ENCODE measurements at places on chromosomes 12 and 14.

DNA sequence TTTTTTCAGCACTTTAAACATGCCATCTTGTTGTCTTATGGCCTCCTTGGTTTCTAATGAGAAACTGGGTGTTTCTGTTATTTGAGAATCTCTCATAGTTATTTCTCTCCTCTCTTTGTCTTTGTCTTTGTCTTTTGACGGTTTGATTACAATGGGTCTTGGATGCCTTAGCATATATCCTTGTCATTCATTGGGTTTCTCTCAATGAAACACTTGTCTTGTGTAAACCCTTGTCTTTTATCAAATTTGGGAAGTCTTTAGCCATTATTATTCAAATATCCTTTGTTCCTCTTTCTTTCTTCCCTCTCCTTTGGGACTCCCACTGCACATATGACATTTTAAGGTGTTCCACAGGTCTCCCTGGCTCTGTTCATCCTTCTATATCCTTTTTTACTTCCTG, 373.5 kb upstream of the TBX3 start:
- no peak for DNase-seq

DNA sequence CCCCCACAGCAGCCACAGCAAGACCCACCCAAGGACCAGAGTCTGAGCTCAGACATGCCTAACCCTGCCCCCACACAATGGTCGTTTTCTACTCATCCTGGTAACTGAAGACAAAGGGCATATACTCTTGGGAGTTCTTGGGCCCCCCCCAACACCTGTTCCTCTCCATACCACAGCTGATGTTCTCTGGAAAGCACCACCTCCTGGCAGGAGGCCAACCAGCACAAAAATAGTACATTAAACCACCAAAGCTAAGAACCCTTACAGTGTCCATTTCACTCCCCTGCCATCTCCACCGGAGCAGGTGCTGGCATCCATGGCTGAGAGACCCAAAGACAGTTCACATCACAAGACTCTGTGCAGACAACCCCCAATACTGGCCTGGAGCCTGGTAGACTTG, 80.6 kb upstream of the DAAM1 start:
- DNase-seq, result no peak

DNA sequence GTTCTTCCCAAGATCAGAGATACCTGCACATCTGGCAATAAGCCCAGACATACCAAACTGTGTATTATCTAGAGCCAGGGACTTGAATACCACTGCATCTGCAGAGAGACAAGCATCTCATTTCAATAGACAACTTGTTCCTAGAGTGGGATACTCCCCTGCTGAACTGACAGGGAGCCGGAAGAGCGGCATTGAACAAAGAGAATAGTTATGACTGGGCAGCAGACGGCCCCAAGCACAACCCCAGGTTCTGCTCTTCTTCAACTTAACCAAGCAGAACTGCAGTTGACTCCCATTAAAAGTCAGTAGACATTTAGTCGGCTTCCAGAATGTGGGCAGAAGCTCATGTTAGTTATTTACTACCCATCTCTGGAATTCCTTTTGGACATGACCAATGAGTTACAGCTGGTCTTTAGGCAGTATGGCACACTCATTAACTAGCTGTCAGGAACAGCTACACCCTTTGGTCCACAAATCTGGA, 112.9 kb downstream of the HMGA2 start:
- DNase-seq, result peak; percentile 92

- DNase-seq, result no peak
Measured at GRCh38 chr12:113910751-113911272, 55.3 kb downstream of the RBM19 start.

DNA sequence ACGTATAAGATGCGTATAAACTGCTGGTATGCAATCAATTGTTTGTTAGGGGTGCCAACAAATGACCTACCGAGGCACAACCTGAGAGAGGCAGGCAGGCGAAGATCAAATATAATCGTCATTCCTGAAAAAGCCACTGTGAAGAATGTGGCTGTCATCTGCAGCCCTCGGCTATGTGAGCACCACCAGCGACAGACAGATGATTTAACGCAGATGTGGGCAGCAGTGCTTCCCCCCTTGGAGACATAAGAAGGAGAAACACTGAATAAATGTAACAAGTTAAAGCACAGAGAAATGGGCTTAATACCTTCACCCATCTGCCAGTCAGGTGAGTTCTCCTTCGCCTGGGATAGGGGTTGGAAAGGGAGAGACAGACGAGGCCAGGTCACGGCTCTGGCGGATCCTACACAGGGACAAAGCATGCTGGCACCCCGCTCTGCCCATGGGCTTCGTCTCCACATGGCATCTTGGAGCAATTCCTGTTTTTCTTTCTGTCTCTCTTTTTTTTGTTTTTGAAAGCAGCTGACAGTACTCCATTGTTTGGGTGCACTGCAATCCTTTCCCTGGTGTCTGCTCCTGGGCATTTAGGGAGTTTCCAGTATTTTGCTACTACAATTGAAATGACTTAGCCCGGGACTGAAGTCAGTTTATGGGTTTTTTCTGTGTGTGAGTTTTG, 28.1 kb downstream of the TNFAIP2 start:
- no peak for DNase-seq

- no peak for DNase-seq
Measured at GRCh38 chr12:90020436-90020835, 311.8 kb upstream of the ATP2B1 start.

DNA sequence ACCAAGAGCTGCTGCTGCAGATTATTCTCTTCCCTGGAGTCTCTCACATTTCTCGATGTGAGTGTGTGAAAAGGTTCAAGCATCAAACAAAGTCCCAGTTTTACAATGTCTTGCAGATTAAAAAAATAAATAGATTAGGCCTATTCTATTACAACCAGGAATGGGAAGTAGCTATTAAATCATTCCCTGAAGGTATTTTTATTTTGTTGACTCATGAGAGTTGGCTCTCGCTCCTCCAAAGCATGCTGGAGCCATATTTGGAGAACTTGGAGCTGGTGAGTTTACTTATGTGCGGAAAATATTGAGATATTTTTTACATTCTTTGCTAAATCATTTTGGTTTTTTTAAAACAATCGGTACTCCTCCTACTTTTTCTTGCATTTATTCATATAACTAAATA, 572.3 kb downstream of the ETNK1 start:
- DNase-seq, result no peak

GRCh38 chr14:90105756-90106155, 44.0 kb downstream of the KCNK13 start:
- DNase-seq, result no peak

DNA sequence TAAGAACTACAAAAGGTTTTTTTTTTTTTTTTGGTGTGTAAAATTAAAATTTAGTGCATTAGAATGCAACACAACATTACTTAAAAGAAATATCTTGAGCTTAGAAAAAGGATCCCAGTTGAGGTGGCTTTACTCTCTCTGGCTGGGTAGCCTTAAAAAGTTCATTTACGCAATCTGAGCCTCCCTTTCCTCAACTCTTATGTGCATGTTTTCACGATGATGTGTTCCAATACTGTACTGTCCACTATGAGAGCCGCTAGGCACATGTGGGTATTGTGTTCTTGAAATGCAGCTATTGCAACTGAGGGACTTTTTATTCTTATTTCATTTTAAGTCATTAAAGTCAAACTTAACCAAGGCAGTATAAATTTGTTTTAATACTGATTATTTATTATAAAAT, 460.9 kb upstream of the SYT1 start:
- DNase-seq, result peak; percentile 41

DNA sequence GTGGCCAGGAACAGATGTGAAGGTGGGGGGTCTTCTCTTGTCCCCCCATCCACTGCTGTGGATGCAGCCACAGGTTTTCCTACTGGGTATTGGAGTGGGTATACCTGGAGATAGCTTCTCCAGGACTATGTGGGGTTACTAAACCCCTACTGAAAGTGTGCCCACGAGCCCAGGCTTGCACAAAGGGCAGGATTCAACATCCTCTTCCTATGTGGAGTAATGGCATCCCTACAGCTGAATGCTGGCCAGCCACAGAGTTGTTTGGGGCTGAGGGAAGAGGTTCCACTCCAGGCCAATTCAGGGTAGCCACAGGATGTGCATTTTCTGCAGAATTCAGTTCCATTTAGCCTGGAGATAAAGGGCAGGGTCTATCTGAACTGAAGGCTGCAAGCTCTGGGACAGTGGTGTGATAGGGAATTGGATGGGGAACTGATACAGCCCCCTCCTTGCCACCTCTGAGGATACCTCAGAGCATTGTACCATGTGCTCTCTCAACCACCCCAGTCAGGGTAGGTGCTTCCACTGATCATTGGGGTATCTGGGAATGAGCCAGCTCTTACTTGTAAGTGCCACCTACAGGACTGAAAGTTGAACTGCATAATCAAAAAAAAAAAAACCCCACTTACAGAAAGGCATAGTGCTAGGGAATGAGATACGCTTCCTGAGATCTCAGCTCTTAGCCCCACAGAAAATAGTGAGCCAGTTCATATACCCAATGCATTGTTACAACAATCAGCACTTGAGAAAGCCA, 187.1 kb downstream of the KITLG start:
- peak; percentile 30 for DNase-seq

DNA sequence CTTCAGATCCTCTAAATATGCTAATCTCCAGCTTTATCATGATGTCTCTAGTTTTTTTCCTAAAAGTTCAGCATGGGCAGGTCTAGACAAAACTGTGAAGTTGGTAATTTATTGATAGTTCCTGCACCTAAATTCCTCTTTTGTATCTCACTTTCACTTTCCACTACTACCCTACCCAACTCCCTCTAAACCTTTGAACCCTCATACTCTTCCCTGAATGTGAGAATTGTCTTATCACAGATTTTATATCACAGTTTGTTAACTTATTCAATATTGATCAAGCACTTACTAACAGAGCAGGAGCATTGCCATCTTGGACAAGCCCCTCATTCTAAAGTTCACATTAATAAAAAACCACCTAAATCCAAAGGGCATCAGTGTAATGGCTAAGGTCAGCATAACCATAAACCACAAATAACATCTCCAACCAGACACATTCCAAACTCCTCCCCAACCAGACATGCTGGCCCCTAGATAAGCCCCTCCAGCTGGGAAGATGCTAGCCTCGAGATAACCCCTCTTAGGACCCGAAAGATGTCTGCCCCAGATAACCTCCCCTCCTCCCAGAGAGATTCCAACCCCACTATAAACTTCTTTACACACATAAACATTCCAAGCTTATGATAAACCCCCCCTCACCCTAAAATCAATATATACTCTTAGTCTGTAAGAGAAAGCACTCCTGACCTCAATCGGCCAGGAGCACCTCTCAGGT, 78.7 kb downstream of the FSCB start:
- no peak for DNase-seq

GRCh38 chr12:40635141-40635731, 57.0 kb upstream of the CNTN1 start:
- DNase-seq, result no peak

DNA sequence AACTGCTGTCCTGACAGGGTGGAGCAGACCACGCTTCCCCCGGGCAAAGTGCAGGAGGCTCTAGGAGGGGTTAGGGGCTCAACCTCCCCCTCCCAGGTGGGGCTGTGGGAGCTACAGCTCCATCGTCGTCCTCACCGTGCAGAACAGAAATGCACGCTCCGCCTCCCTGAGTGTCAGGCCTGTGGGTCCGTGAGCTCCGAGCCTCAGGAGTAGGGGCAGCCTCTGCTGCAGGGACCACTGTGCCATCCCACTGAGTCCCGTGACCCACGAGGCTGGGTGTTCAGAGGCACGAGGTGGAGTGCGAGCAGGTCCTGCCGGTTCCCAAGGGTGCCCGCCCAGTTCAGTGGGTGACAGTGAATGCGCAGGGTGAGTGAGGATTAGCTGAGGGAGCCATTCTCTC, 48.6 kb downstream of the CACNA1C start:
- no peak for DNase-seq

DNA sequence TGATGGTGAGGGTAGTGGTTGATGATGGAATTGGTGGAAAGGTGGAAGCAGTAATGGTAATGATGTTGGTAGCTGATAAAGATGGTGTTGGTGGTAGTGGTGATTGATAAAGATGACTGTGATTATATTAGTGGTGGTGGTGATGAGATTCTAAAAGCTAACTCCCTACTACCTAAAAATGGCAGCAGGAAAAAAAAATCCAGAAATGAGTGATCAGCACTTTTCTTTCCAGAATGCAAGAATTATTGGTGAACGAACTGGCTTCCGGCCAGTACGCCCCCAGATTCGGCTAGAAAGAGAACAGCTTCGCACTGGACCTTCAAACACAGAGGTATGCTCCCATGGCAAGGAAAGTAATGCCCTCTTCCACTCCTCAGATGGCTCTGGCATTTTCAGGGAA, 19.3 kb downstream of the DAO start:
- DNase-seq, result no peak

DNA sequence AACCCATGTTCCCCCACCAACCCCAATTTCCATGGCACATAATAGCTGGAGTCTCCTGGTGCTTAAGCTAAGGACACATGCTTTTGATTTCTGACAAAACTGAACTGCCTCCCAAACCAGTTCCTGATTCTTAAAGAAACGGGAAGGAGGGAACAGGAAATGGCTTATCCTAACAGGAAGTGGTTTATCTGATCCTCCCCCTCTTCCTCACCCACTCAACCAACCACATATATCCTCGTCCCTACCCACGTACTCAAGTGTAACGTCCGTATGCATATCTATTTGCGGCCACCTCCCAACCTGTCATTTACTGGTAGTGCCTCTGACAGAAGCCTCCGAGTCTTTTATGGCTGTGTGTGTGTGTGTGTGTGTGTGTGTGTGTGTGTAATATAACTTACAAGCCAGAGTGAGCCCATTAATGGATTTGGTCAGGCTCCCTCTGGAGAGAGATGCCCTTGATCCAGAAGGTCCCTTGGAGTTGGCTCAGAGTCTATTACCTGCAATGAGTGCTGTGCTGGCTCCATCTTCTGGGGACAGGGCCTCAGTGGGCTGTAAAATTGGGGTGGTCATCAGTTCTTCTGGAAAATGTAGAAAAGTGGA, 7.7 kb downstream of the DAZAP2 start:
- peak; percentile 63 for DNase-seq

DNA sequence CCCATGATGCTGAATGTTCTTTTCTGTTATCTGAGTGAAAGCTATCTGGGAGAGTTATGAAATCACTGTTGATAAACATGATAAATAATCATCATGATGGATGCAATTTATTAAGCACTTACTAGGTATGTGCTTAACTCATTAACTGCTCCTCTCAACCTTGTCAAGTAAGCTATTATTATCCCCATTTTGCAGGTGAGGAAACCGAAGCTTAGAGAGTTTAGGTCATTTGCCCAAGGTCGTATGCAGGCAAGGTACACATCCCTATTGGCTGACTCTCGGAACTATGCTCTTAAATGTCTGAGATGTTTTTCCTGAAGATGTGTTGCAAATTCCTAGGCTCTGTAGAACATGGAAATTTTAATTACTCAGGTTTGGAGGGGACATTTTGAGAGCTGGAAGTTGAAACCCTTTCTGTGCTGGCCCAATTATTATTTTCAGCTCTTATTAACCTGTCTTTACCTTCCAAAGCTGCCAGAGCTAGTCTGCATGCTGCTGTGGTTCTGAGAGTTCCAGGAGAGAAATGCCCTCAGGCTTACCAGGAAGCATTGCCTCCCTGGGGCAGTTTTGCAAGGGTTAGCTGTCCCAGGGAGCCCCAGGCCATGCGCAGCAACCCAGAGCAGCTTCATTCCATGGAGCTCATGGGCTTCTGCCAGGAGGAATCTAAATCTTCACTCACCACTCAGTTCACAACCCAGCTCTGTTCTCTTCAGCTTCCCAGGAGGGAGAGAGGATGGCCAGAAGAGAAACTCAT, 55.6 kb upstream of the OAS1 start:
- no peak for DNase-seq

All from fibroblast of skin of right biceps (primary cell).